Activated B cell treated with CpG ODN at 0.5 μM for 24 hours (primary cell): ENCODE measurements at places on chromosomes 1 and 21.

GRCh38 chr1:30745834-30746208, 11.8 kb downstream of the LAPTM5 start:
- DNase-seq: no peak

GRCh38 chr1:184283999-184284398, 102.8 kb upstream of the C1orf21 start:
- no peak for DNase-seq

GRCh38 chr1:175810305-175810704, 66.9 kb upstream of the TNR start:
- DNase-seq: no peak

- no peak for DNase-seq
Measured at GRCh38 chr21:31354604-31355443, 10.8 kb upstream of the TIAM1 start.

DNA sequence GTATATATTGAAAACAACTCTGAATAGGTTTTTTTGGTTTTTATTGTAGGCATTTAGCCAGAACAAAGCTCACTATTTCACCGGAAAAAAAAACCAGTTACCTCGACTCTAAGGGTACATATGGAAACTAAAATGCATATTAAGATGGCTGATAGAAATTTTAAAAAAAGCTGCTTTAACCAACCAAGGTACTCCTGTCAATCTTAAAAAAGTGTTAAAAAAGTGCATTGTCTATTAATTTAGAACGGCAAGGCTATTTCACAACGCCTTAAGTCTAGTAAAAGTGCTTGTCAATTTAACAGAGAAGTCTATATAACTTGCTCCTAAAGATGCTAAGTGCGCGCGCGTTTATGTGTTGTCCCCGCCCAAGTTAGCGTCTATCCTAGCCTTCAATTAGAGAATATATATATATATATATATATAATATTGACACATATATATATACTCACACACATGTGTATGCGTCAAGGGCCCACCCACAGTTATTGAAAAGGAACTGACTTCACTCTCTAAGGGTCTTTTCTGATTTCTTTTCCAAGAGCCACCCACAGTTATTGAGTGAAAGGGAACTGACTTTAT, 934 bp downstream of the ASPM start:
- DNase-seq: no peak
